ENCODE measurements at places on chromosomes 13 and 19.

GRCh38 chr19:38352611-38353010 is 17.0 kb downstream of the CATSPERG start:
- no peak for DNase-seq

DNA sequence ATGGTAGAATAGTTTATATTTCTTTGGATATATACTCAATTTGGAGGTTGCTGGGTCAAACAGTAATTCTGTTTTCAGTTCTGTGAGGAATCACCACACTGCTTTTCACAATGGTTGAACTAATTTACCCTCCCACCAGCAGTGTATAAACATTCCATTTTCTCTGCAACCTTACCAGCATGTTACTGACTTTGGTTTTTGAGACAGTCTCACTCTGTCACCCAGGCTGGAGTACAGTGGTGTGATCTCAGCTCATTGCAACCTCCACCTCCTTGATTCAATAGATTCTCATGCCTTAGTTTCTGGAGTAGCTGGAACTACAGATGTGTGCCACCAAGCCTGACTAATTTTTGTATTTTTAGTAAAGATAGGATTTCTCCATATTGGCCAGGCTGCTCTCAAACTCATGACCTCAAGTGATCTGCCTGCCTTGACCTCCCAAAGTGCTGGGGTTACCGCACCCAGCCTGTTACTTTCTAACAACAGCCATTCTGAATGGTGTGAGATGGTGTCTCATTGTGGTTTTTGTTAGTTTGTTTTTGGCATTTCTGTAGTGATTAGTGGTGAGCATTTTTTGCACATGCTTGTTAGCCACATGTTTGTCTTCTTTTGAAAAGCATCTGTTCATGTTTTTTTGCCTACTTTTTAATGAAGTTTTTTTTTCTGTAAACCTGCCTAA is 12.5 kb downstream of the ZNF714 start:
- DNase-seq, result no peak

DNA sequence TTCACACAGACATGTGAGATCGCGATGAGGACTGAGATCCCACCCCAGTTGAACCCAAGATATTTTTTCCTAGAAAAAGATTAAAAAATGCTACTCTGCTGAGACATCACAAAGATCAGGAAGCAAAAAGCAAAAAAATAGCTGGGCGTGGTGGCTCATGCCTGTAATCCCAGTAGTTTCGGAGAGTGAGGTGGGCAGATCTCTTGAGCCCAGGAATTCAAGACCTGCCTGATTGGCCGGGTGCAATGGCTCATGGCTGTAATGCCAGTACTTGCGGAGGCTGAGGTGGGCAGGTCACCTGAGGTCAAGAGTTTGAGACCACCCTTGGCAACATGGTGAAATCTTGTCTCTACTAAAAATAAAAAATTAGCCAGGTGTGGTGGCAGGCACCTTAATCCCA is 1.1 kb downstream of the FUT3 start:
- no peak for DNase-seq

DNA sequence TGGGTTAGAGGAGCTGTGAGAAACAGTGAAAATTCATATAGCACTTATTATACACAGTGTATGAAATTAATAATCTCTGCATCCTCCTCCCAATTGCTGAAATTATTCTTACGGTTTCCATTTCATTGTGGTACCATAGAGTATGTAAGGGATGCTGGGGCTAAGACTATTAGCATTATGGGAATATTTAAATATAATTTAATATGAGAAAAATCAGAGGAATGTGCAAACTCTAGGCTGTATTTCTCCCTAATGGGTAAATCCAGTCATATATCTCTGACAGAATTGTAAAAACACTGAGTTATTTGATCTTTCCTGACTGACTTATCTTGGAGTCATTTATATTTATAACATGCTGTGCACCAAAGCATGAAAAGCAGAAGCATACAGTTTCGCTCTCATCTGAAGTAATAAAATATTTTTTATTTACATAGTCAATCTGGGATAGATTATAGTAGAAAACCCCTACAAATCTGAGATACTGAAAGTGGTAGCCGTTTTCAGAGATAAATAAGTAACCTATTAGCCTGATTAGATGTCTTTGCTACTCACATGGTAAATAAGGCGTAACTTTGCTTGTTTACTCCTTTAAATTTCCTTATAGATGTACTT is 34.9 kb downstream of the LRCH1 start:
- DNase-seq, result no peak

GRCh38 chr19:46115396-46116106 is 8.9 kb downstream of the IGFL3 start:
- DNase-seq, result no peak

GRCh38 chr13:99327126-99327525 is 19.9 kb upstream of the GPR183 start:
- no peak for DNase-seq

GRCh38 chr19:50461066-50461875 is 15.0 kb upstream of the EMC10 start:
- peak; percentile 39 for DNase-seq

DNA sequence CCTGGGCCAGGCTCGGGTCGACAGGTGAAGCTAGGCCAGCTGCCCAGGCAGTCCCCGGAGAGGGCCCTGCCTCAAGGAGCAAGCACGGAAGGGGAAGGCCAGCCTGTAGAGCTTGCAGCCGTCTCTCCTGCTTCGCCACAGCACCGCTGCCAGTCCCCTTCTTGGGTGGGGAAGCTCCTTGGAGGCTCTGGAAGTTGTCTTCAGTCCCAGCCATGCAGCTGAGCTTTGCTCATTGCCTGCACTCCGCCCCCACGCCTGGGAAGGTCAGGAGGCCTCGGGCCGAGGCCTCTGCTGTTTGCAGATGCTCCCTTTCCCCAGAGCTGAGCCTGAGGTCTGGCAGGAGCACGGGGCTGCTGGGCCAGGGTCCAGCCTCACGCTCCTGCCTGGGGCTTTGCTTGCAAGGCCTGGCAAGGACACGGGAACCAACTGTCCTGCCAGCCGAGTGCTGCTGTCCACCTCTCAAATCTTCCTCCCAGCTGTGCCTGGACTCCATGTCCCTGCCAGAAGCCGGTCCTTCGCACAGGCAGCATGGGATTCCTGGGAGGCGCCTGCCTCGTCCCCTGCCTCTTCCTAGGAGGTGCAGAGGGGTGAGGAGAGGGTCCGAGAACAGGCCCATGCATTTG is 13.3 kb downstream of the PLEKHF1 start:
- no peak for DNase-seq

- DNase-seq, result no peak
Observed at GRCh38 chr19:35596366-35596999, 10.5 kb downstream of the PMIS2 start.

DNA sequence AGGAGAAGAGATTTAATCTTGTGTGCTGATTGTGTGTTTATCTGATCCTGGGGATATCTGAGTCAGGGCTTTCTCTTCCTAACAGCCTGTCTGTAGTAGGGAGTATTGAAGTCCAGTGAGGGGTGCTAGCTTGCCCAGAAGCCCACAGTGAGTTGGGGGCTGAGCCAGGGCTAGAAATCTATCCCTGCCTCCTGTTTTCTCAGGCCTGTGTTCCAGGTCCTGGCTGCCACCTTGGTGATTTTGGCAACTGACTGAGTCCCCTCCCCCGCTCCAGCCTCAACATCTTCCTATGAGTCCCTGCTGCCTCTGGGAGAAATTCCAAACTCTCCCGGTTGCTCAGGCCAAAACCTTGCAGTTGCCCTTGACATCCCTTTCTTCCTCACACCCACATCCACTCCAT is 7.7 kb upstream of the NOVA2 start:
- DNase-seq, result no peak

GRCh38 chr13:101535192-101535746 is 82.8 kb downstream of the ITGBL1 start:
- no peak for DNase-seq

DNA sequence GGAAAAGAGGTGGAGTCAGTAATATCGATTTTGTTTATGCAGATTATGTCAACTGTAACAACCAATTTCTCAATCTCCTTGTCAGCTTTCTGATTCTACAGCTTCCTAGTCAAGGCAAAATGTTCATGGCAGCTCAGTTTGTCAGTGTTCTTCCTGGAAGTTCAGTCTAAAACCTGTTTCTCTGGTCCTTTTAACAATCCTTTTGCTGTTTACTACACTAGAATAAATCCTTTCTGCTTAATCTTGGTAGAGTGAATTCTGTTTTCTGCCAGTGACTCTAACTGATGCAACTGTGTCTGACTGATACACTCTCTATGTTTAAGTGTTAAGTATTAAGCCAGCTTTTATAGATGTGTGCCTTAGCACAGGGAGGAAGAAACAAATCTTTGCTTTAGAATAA is 516.9 kb upstream of the KLF12 start:
- no peak for DNase-seq

DNA sequence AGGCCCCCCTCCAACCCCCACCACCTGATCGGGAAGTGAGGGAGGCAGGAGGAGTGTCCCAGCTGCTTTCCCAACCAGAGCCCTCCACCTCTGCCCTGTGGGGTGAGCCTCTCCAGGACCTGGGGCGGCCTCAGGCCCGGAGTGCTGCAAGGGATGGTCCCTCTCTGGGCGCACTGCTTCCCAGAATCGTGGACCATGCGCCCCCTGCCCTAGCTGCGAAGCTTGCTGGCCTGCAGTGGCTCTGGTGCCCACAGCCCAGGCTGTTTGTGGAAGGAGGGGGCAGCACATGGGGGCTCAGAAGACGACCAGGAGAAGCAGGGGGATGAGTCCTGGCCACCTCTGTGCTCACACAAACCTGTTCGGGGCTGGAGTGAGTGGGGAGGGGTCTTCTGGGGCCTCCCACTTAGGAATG is 33.6 kb downstream of the CEBPG start:
- DNase-seq, result no peak

GRCh38 chr13:113883314-113883811 is 19.5 kb upstream of the GAS6 start:
- no peak for DNase-seq

DNA sequence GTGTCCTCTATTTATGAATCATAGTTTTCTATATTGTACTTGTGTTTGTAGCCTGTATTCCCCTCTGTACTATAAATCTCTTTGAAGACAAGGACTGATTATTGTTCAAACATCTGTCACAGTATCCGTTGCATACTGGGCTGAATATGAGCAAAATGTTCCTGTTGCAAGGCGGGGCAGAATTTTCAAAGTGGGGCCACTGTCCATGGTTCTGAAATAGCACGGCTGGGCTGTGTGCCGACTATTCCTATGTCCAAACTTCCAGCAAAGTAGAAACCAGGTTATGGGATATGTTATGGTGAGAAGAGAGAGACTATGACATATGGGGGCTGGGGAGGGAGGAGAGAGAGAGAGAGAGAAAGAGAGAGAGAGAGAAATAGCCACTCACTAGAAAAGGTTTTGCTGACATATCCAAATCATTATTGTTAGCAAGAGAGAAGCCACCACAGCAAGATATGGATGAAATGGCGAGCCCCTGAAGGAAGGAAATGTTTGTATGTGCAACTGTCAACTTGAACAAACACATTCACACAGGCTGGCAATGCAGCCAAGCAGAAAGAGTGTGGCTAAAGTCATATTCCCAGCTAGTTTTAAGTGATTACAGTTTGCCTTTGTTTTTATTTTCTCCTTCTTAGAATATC is 107.0 kb upstream of the GPR12 start:
- DNase-seq, result no peak

DNA sequence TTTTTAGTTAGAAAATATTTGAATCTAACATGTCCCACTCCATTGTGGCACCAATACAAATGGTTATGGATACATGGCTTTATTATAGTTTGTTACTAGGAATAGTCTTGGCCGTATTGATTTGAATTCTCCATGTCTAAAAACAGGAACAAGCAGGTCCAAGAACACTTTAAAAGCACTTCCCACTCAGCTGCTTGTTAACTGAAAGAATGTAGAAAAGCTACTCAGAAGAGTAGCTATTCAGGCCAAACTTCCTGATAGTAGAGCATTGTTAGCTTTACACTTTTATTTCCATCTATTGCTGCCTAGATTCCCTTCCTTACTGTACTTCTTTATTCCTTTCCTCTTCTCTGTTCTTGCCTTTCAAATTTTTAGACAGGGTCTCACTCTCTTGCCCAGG is 6.9 kb downstream of the PIBF1 start:
- no peak for DNase-seq

- DNase-seq, result no peak
Observed at GRCh38 chr19:5423567-5424125, 31.6 kb upstream of the ZNRF4 start.

- no peak for DNase-seq
Observed at GRCh38 chr13:74922963-74923362, 559.0 kb downstream of the TBC1D4 start.

DNA sequence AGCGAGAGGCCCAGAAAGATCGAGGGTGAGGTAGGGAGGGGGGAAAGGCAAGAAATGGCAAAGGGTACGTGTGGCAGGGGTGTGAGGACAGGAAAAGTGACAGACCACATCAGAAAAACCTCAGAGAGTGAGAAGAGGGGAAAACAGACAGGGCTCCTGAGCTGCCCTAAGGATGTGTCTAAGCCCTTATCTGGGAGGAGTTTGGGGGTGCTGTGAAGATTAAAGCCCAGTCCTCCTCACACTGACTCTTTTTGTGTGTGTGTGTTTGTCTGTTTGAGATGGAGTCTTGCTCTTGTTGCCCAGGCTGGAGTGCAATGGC is 703 bp upstream of the PTH2 start:
- no peak for DNase-seq

DNA sequence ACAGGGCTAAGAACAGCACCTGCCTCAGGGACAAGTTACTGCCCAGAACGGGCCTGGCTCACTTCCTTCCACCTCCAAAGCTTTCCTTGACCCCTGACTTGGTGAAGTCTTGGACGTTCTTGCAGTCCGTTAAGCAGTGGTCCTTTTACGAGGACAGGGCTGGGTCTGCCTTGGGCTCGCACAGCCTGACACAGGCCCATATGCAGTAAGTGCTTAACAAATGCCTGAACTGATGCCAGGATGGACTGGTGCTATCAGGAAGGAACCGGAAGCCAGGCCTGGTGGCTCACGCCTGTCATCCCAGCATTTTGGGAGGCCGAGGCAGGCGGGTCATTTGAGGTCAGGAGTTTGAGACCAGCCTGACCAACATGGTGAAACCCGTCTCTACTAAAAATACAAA is 1.8 kb upstream of the PLK5 start:
- no peak for DNase-seq

- no peak for DNase-seq
Observed at GRCh38 chr19:32349724-32350470, 4.5 kb downstream of the ZNF507 start.

- DNase-seq, result no peak
Observed at GRCh38 chr13:34265046-34265679, 447.2 kb downstream of the RFC3 start.

GRCh38 chr13:112444416-112445399 is 68.6 kb downstream of the SPACA7 start:
- no peak for DNase-seq

All from amygdala (tissue), 56 donors.